ENCODE measurements at places on chromosomes 6 and 20. TPM values are rescaled to one million over a fixed set of nuclear protein-coding genes. Genes with fewer than 3 reads are reported as not detected.

Gene FLRT3
- total RNA-seq: not detected

Gene LY6G5C
- total RNA-seq: 3.9 TPM

Gene GINS1
- 60.0 TPM for total RNA-seq

Gene HDDC2
- 93.2 TPM for total RNA-seq

Gene EPHA7
- total RNA-seq: 10.7 TPM

Gene JPH2
- total RNA-seq: 1.0 TPM

Gene CRIP3
- 2.4 TPM for total RNA-seq

DNA sequence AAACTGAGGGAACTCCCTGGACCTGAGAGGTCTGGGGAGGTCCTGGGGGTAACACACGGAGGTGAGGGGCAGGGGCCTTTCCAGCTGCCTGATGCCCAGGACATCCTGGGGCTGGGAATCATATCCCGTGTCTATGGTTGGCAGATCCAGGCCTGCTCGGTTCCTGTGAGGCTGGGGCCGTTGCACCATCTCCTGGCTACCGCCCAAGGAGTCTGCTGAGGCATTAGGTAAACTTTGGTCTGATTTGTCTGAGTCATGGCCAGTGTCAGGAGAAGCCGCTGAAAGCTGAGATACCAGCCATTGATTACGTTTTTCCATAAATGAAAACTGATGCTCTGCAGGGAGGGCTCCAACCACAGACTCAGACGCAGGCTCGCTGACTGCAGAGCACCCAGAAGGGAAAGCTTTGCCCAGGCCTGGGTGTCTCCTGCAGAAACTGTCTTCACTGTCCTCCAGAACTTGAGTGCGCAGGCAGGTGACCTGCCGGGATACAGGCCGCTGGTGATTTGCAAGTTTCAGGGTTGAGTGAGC lies 14.2 kb downstream of the TRAF3IP2 start:
- peak; percentile 76 for DNase-seq

All from A673 (cell line).